ENCODE measurements at places on chromosomes 5 and 9. TPM values are rescaled to one million over a fixed set of nuclear protein-coding genes. Genes with fewer than 3 reads are reported as not detected.

The NTRK2 gene
- total RNA-seq = 4.7 TPM

GRCh38 chr5:124692324-124692723 lies 54.1 kb downstream of the ZNF608 start:
- no peak overlapping the region for H3K4me3 ChIP-seq
- H3K4me1 ChIP-seq = peaks cover 30% of the 10 kb centered on the region
- no peaks in the 10 kb centered on the region for H3K27me3 ChIP-seq
- peak overlapping the region; percentile 35 for H3K27ac ChIP-seq
- peaks cover 33% of the 10 kb centered on the region for H3K36me3 ChIP-seq

- H3K36me3 ChIP-seq = peaks cover 1% of the 10 kb centered on the region
- no peak for DNase-seq
- H3K4me3 ChIP-seq = no peak overlapping the region
- H3K27me3 ChIP-seq = peaks cover 17% of the 10 kb centered on the region
- H3K4me1 ChIP-seq = peaks cover 4% of the 10 kb centered on the region
Measured at GRCh38 chr9:129798973-129799372, 4.0 kb upstream of the TOR1B start.

The SPINK13 gene
- total RNA-seq = not detected

GRCh38 chr9:87615136-87615535 lies 110.8 kb upstream of the CTSL start:
- H3K36me3 ChIP-seq = peaks cover 47% of the 10 kb centered on the region
- H3K27ac ChIP-seq = peak overlapping the region; percentile 45
- no peaks in the 10 kb centered on the region for H3K27me3 ChIP-seq
- H3K4me3 ChIP-seq = no peak overlapping the region
- DNase-seq = no peak

- H3K27me3 ChIP-seq = no peaks in the 10 kb centered on the region
- no peak for DNase-seq
- no peak overlapping the region for H3K27ac ChIP-seq
- H3K4me1 ChIP-seq = no peaks in the 10 kb centered on the region
- no peak overlapping the region for H3K4me3 ChIP-seq
Measured at GRCh38 chr9:4583001-4583400, 79.1 kb upstream of the PLPP6 start.

DNA sequence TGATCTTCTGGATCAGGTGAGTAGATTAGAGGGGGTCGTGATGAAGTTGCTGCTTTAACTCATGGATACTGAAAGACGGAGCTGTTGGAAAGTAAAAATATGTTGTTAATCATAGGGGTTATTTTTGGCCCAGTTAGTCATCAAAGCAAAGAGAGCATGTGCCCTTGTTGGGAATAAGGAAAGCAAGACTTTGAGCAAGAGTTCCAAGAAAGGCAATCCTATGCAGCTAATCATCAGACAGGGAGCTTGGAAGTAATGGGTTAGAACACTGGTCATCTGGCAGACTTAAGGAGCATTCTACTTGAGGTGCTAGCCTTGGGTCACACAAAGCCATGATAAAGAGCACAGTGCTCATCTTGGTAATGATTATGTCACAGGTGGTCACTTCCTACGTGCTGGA lies 18.3 kb downstream of the ASPN start:
- DNase-seq = no peak
- H3K27ac ChIP-seq = no peak overlapping the region
- H3K27me3 ChIP-seq = peaks cover 43% of the 10 kb centered on the region
- peaks cover 11% of the 10 kb centered on the region for H3K4me1 ChIP-seq
- H3K4me3 ChIP-seq = no peak overlapping the region

DNA sequence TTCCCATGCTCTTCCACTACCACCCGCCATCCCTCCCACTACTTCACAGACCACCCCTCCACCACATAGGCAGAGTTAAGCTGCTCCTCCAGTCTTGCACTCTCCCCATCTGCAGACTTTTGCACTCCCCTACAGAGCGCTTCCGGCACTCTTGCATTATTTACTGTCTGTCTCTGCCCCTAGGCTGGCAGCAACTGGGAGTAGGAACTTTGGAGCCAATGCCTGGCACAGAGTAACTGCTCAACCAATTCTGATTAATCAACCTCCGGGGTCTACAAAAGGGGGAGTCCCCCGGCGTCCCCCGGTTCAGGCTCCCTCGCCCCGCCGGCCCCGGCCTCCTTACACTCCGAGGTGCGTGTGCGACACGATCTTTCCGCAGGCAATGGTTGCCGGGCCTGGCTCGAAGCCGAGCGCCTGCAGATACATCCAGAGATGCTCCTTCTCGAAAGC lies 498 bp downstream of the HAUS6 start:
- no peak for DNase-seq
- H3K27ac ChIP-seq = peak overlapping the region; percentile 95
- H3K4me1 ChIP-seq = peaks cover 15% of the 10 kb centered on the region
- peak overlapping the region; percentile 95 for H3K4me3 ChIP-seq
- H3K36me3 ChIP-seq = peaks cover 4% of the 10 kb centered on the region

GRCh38 chr9:14095277-14095676 lies 218.7 kb downstream of the NFIB start:
- no peaks in the 10 kb centered on the region for H3K27me3 ChIP-seq
- no peak overlapping the region for H3K4me3 ChIP-seq
- no peak for DNase-seq

The CBY3 gene
- not detected for total RNA-seq

GRCh38 chr9:8622222-8622802 lies 822.7 kb upstream of the DMAC1 start:
- no peak overlapping the region for H3K4me3 ChIP-seq
- H3K4me1 ChIP-seq = no peaks in the 10 kb centered on the region
- H3K27ac ChIP-seq = no peak overlapping the region
- no peaks in the 10 kb centered on the region for H3K27me3 ChIP-seq
- no peak for DNase-seq

GRCh38 chr9:119334745-119335144 lies 34.5 kb downstream of the BRINP1 start:
- DNase-seq = no peak
- peaks cover 7% of the 10 kb centered on the region for H3K27me3 ChIP-seq
- H3K27ac ChIP-seq = no peak overlapping the region
- no peak overlapping the region for H3K4me3 ChIP-seq
- H3K36me3 ChIP-seq = peaks cover 1% of the 10 kb centered on the region
- peaks cover 1% of the 10 kb centered on the region for H3K4me1 ChIP-seq

Data from progenitor cell of endocrine pancreas (in vitro differentiated cells).